ENCODE measurements at places on chromosomes 1 and 21.

GRCh38 chr1:2212274-2212531, 15.9 kb upstream of the SKI start:
- DNase-seq = no peak

GRCh38 chr21:31420988-31421387, 76.9 kb upstream of the TIAM1 start:
- no peak for DNase-seq

- DNase-seq = peak; percentile 53
These were observed at the start of gene PTGS2 for GRCh38 chr1:186680245-186681061. PTGS2 (minus strand) TSS chr1:186680423; CDS start chr1:186680290, 133 bp downstream.

DNA sequence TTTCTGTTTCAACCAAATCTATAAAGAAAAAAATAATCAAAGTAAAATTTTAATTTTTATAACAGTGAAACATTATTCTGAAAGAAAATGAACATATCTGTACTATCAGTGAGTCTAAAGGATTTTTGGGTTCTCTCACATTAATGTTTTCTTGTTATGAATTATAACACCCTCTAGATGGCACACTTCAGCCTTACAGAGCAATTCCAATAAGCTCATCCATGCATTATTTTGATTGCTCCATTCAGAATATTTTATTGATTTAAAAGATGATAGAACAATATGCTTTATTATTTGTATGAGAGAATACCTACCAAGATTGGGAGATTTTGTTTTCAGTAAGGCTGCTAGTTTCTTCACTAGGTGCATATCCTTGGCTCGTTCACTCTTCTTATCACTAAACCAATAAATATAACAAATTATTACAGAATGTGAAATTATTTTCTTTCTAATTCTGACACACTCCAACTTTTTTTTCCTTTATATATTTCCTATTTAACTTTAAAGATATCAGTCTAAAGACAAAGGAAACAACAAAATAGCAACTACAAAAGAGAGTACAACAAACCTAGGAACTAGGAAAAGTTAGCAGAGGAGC, 82.4 kb downstream of the RAB3GAP2 start:
- no peak for DNase-seq

DNA sequence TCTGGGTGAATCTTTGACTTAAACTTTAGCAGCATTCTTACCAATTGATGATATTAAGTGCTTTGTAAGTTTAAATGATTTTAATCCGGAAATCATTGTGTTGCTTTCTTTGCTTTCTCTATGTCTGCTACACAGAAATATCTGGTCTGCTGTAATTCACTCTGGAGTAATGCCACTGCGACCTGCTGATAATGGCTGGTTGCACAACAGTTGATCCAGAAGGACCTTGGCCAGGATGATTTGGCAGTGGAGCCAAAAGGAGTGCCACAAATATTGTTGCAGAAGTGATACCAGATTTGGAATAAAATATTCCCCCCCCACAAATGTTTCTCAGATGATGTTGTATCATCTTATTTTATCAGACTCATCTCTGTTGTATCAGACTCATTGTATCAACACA, 2063.9 kb downstream of the MRPL39 start:
- DNase-seq = no peak

DNA sequence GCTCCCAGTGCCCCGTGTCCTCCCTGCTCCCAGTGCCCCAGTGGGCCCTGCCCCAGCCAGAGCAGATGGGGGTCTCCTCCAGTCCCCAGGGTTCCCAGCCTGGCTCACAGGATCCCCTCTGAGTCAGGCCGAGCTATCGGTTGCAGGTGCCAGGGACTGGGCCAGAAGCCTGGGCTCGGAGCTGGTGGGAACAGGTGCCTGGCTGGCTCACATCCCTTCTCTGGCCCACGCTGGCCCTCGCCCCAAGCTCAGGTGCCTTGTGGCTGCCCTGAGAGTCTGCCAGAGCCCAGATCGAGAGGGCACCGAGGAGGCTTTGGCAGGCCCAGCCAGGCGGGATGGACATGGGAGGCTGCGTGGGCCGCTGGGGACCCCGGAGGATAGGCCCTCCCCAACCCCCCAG, 18.9 kb downstream of the PLCH2 start:
- DNase-seq = no peak

GRCh38 chr1:212760126-212760823, 31.3 kb downstream of the NSL1 start:
- no peak for DNase-seq

DNA sequence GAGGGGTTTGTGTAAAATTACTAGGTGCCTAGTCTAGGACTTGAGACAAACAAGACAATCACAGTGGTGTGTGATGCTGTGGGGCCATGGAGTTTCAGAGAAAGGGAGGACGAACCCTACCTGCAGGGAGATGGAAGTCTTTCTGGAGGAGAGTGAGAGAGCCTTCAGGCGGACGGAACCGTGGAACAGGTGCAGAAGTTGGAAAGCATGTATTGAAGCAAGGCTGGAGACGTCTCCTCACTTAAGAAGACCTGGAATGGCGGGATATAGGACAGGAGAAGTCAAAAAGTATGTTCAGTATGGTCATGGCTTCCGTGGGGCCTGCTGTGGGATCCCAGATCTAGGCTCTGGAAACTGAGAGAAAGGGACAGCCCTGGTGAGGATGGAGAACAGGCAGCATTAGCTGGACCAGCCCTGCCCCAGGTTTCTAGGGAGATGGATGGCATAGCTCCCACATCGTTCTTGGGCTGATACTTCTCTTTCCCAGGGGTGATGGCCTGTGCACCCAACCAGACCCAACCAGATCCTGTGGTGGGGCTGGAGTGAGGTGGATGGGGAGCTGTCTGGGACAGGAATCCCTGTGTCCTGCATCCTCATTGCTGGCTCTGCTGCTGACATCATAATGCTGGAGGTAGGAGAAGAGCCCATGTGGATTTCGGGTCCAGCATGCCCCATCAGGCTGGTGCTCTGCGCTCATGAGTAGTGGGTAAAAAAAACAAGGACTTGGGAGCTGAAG, 15.0 kb upstream of the LRP8 start:
- no peak for DNase-seq

DNA sequence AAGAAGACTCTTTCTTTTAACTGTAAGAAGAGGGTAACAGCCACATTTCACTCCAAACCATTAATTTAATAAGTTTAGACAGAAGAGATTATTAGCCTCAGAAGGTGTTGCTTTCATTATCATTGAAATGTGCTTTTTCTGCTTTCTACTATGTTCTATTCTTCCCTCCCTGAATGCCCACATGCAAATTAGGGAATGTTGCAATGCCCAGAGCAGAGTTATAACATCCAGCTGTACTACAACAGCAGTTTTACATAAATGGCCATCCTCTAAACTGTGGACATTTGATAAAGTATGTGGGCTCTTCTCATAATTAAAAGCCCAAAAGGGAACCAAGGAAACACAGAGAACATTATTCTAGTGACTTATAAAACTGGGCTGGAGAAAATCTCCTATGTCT, 82.2 kb upstream of the SOD1 start:
- no peak for DNase-seq

DNA sequence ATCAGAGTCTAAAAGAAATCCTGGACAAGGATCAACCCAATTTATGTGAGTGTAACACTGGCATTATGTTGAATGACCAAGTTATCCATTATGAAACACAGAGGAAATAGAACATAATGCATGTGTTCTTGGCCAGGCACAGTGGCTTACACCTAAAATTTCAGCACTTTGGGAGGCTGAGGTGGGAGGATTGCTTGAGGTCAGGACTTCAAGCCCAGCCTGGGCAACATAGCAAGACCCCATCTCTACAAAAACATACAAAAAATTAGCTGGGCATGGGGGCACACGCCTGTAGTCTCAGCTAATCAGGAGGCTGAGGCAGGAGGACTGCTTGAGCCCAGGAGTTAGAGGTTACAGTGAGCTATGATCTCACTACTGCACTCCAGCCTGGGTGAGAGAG, 129.8 kb downstream of the ZZZ3 start:
- DNase-seq = no peak

GRCh38 chr21:35933466-35933865, 126.9 kb downstream of the SETD4 start:
- no peak for DNase-seq

DNA sequence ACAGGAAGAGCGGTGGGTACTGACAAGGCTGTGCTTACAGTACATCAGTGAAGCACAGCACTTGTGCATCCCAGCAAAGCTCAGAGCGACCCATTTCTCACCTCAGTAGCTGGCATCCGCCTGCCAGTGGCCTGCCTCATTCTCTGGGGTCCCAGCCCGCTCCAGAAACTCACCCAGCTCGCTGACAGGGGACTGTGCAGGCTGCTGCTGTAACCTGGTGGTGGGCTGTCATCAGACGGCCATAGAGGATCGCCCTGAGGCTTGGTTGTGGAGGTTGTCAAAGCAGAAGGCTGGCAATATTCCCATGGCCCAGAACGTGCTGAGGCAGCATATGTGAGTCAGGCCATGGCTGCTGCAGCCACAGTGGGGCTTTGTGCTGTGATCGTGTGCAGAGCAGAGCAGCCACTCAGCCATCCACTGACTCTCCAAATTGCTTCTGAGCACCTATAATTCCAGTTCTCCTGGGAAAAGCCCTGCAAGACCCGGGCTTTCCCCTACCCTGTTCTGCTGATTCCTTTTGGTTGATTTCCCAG, 13.6 kb upstream of the GPR137B start:
- DNase-seq = no peak

DNA sequence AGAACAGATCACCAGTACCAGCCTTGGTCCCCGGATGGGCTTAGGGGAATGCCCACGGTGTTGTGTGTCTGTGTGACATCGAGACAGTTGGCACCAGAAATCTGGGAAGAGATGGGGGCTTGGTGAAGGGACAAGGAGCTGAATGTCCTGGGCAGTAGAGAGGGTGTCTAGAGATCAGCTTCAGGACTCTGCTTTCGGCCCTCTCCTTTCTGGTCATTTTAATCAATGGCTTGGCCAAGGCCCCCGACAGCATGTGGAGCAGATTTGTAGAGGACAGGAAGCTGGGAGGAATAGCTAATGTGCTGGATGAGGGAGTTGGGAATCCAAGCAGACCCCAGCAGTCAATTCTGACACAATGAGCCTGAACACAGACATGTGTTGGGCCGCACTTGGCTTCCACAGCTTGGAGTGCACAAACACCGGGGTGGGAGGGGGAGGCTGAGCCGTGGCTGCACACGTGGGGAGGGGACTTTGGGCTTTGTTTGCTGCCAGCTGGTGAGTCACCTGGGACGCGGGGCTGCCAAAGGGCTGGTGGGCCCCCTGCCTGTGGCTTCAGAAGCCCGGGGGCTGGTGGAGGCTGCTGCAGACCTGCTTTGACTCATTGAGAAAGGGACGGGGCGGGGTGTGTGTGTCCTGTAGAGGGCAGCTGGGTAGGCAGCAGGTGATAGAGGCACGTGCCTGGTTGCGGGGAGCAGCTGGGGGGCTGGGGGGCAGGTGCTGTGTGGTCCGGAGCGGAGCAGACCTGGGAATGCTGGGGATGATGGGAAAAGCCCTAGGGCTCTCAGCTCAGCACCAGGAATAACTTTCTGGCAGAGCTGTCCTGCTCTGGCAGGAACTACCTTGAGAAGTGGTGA, 20.9 kb downstream of the SLC1A7 start:
- no peak for DNase-seq

- DNase-seq = no peak
These were observed 28.4 kb downstream of the TNNT2 start for GRCh38 chr1:201349092-201349491.

DNA sequence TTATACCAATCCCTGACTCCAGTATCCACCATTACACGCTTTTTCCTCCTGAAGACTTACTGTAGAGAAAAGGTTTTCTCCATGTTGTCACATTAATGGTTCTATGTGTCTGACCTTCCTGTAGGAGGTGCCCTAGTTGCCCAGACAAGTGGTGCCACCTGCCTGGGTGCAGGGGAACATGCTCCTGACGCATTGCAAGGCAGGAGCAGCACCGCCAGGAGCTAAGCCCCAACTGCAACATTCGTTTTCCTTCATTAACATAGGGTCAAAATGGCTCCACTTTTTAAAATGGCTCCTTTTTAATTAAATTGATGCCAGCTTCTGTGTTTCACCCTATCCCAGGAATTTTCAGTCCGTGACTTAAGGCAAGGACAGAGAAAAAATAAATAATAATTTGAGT, 220.1 kb upstream of the SAMSN1 start:
- DNase-seq = no peak

- no peak for DNase-seq
These were observed 39.9 kb downstream of the IL6R start for GRCh38 chr1:154445040-154445472.

DNA sequence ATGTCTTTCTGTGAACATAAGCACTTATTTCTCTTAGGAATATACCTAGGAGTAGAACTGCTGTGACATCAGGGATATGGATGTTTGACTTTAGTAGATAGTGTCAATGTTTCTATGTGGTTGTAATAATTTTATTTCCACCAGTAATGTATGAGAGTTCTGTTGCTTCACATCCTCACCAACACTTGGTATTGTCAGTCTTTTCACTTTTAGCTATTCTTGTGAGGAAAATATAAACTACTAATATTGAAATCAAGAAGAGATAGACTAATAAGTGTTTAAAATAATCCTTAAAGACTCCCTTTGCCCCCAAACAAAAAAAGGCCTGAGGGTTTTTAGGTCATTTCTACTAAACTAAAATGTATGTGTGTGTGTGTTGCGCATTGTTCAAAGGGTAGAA, 2.7 kb upstream of the DMAP1 start:
- no peak for DNase-seq

DNA sequence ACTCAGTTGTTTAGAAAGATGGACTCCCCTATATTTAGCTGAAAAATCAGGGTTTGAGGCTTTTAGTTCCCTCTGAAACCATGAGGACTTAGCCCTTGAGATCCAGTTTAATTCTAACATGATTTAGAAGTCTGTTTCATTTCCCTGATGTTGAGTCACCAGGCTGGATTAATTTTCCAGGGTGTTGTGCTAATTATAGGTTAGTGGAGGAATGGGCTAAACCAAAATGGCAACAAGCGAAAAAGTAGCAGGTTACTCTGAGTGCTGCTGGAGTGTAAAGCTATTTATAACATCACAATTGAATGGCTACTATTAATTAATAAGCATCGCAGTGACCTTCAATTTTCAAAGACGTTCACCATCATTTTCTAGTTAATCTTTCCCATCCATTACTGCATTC, 15.5 kb upstream of the USP24 start:
- DNase-seq = no peak

GRCh38 chr1:226751214-226751613, 12.1 kb upstream of the ITPKB start:
- no peak for DNase-seq

DNA sequence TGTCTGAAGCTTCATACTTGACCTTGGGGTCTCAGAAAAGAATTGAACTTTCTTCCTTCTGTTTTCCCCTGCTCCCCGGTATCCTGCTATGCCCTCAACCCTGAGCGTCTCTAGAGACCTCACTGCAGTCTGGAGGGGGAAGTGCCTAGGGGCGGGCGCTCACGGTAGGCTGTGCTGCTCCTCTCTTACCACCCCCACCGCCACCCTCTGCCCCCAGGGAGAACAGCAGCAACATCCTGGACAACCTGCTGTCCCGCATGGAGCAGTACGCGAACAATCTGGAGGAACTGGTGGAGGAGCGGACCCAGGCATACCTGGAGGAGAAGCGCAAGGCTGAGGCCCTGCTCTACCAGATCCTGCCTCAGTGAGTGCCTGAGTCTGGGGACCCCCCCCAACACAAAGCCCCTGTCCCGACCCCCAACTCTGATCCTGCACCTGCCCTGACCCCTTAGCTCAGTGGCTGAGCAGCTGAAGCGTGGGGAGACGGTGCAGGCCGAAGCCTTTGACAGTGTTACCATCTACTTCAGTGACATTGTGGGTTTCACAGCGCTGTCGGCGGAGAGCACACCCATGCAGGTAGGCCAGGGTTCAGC, 10.3 kb downstream of the NPR1 start:
- no peak for DNase-seq

Data from left renal pelvis (tissue), 4 donors.